Upper lobe of right lung (tissue), 1 donor: ENCODE measurements at places on chromosomes 13 and 19. TPM values are rescaled to one million over a fixed set of nuclear protein-coding genes. Genes with fewer than 3 reads are reported as not detected.

ERCC1 gene
- 48.8 TPM for total RNA-seq

PRR20E gene
- total RNA-seq = not detected

KIR2DL4 gene
- 0.46 TPM for total RNA-seq

IRGC gene
- not detected for total RNA-seq

MBD3L3 gene
- not detected for total RNA-seq

VSIG10L gene
- 2.1 TPM for total RNA-seq

FAAP24 gene
- total RNA-seq = 0.90 TPM

IGSF23 gene
- total RNA-seq = not detected

RFXAP gene
- 5.3 TPM for total RNA-seq

MISP gene
- total RNA-seq = 15.9 TPM

TFDP1 gene
- total RNA-seq = 42.3 TPM

MYPOP gene
- total RNA-seq = 7.9 TPM

KLK14 gene
- total RNA-seq = not detected

ODAD3 gene
- total RNA-seq = 0.49 TPM

ZNF99 gene
- 0.09 TPM for total RNA-seq

SIGLEC12 gene
- 3.7 TPM for total RNA-seq

FGF22 gene
- 0.52 TPM for total RNA-seq

BCAM gene
- 280 TPM for total RNA-seq

STOML3 gene
- total RNA-seq = not detected

NOVA2 gene
- 21.2 TPM for total RNA-seq

SGCG gene
- total RNA-seq = 4.6 TPM
